ENCODE measurements at places on chromosomes 7 and 10.

DNA sequence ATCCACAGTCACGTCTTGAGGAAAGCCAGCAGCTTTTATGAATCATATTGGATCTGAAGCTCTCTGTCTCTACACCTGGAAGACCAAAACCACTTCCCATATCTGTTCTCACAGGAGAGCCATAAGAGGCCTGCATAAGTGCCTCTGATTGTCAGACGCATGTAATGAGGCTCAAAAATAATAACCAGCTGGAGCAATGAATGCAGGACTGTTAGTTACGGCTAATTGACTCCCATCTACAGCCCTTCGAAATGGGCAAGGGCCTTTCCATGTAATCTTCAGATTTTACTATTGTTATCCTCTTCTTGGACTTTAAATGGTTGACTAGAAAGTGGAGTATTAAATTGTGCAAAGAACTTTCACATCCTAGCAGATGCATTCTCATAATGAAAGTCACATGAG is 4.4 kb upstream of the SEMA3C start:
- DNase-seq: no peak

GRCh38 chr7:2474813-2475677 is 1.2 kb downstream of the GRIFIN start:
- DNase-seq: no peak

DNA sequence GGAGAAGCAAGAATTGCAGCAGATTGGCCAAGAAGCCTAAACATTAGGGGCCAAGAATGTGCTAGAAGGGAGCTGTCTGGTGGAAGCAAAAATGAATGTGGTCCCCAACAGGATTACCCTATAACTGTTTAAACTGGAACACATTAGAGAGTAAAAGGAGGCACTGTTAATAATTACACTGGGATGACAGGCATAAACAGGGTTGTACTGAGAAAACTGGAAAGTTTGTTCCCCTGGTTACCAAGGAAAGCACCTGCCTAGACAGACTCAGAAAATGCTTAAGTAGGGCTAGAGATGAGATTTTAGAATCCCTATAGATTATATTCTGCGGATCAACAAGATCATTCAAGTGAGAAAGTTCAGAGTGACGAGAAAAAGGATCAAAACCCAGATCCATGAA is 100.8 kb downstream of the CTTNBP2 start:
- no peak for DNase-seq

DNA sequence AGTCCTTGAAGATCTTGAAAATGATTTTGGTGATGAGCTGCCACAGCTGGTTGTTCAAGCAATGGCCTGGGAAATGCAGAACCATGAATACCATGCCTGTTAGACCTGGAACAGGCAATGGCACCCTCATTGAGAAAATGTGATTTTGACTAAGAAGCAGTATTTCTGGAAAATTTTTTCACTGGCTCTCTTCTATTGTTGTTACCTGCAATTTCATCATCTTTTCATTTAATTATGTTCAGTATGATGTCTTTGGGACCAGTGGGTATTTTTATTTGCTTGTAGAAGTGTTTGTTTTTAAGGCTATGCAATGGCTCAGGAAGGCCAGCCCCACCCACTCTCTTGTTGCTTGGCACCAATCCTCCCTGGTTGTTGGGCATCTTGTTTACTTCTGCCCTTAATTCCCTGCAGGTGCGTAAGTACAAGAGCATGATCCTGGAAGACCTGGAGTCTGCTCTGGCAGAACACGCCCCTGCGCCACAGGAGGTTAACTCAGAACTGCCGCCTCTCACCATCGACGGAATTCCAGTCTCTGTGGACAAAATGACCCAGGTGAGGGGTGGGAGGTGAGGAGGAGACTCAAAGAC is 78.6 kb downstream of the NRF1 start:
- no peak for DNase-seq

- DNase-seq: no peak
Observed at GRCh38 chr10:58460157-58460556, 52.5 kb upstream of the BICC1 start.

- DNase-seq: no peak
Observed at GRCh38 chr7:135260930-135261721, 27.5 kb downstream of the STRA8 start.

DNA sequence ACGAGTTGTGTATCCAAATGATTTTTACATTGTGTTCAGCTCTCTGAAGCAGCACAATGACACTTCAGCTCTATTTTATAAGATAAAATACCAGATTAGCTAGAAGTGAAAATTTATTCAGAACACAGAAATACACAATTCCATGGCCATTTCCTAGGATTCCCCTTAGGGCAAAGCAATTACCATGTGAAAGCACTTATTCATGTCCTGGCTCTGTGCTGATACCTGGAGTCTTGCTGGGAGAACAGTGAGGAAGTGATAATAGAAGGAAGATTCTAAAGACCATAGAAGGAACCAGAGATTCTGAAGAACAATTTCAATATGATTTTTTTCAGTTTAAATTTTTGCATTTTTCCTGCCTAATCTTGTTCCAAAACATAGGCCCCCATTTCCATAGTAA is 657.4 kb upstream of the ZWINT start:
- DNase-seq: no peak

DNA sequence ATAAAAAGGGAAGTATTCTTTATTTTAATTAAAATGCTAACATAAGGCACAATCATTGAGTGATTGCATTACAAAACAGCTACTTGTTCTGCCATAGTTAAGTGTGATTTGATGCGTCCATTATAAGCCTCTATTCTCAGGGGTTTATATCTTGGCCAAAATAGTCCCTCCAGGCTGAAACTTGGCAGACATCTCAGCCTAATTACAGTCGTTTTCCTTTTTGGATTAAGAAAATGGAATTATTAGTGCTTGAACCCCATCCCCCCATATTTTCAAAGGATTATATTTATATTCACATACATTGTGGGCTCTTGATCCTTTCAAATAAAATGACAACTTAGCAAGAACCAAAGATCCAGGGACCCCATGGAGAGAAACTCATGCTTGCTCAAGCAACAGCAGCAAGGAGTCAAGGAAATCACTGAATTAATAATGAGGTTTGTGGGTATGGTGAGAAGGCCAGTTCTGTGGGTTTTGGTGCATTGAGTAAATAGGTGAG is 66.7 kb upstream of the NEUROD6 start:
- DNase-seq: no peak

DNA sequence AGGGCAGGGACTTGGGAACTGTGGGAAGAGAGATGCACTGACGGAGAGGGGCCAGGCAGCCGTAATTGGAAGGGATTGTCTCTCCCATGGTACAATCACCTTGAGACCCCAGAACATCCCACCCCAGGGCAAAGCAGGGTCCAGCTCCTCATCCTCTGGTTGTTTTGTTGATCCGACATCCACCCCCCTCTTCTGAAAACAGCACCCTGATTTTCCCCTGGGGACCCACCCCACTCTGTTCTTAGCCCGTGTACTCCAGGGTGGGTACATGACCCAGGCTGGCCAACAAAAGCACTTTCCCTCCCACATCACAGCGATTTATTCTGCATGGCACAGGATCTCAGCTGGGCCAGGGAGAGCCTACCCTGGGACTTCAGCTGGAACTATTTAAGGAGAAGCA is 14.1 kb downstream of the PDZD7 start:
- DNase-seq: no peak

DNA sequence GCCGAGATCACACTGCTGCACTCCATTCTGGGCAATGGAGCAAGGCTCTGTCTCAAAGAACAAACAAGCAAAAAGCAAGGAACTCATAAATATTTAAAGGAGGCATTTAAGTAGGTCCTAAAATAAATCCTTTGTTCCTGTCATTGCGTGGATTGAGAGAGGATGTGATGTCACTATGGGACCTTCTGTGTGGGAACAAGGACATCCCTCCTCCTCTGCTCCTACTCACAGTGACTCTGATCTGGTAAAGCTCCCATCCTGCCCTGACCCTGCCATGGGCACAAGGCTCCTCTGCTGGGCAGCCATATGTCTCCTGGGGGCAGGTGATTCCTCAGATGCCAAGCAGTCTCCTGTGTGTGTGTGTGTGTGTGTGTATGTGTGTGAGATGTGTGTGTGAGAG is 74.1 kb upstream of the PRSS58 start:
- DNase-seq: no peak

DNA sequence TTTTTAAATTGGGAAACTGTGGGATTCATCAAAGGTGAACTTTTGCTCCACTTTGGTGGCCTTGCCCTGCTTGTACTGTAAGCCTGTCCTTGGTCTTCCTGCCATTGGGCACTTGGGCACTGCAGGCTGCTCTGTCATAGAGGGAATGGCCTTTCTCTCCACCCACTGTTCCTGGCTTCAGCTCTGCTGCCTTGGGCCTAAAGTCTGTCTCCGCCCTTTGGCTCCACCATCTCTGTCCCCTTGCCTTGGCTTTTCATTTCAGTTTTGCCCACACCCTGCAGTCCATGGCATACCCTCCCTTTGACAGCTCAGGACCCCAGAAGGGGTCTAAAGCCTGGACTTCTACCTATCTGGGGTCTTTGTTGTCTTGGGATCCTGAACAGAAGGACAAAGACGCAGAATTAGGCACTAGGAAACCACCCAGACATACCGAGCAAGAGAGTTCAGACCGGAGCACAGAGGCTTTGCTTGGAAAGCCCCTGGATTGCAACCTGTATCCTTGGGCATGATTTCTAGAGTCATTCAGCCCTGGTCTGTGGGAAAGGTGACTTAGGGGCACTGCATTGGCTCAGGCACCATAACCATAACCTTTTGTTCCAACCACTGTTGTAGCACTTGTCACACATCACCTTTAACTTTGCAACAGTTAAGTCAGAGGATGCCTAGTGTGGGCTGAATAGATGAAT is 5.2 kb upstream of the ARHGAP22 start:
- no peak for DNase-seq

- DNase-seq: no peak
Observed at GRCh38 chr10:132376394-132376851, 20.6 kb upstream of the PWWP2B start.

DNA sequence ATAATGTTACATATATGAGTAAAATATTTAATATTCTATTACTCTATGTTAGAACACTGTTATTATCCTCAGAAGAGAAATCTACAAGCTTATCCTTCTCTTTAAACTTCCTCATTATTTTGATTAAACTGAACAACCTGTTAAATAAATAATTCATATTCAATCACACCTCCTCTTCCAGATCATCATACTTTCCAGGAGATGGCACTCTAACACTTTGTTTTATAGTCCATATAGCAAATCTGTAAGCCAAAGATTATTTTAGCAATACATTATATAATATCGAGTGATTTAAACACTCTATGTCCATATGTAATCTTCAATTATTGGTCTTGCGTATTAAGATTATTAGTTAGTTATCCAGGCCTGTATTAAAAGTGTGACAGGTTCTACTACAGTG is 694.1 kb downstream of the ANKRD7 start:
- no peak for DNase-seq

DNA sequence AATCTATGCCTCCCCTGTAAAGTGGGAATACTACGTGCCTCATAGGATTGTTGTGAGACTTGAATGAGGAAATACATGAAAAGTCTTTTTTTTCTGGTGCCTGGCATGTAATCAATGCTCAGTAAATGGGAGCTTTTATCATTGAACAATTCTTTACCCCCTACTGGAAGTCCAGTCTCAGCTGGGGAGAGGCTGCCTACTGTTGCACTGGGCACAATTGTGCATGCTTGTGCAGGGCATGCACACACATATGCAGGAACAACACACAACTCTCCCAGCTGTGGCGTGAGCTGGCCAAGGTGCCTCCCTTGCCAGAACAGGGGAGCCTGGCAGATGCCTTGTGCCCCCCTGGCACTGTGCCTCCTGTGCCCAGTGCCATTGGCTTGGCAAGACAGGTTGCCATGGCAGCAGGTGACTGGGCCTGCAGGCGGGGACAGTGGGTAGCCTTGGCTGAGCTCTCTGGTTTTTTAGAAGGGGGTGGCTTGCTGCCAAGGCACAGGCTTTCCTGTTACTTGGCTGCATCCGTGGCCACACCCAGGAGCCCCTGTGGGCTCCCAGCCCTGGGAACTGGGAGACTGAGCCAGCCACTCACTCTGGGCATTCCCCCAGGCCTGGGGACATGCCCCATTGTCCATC is 16.1 kb upstream of the PALD1 start:
- DNase-seq: no peak

DNA sequence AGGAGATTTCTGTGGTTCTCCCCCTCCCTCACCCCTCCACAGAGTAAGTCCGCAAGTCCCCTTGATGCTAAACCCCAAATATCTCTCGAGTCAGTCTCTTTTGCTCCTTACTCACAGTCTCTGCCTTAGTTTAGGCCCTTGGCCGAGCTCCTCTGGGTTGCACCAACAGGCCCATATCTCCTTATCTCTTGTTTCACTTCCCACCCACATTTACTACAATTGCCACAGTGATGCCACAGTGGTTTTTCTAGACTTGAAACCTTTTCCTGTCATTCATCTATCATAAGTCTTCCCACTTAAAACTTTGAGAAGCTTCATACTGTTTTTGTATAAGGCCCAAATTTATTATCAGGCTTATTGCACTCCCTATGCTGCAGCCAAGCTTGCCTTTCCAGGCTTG is 23.4 kb upstream of the NME8 start:
- no peak for DNase-seq

GRCh38 chr10:77649333-77650331 is 12.0 kb upstream of the KCNMA1 start:
- no peak for DNase-seq

Data from fibroblast of skin of right quadriceps (primary cell).